ENCODE measurements at places on chromosomes 7 and 10. TPM values are rescaled to one million over a fixed set of nuclear protein-coding genes. Genes with fewer than 3 reads are reported as not detected.

DNA sequence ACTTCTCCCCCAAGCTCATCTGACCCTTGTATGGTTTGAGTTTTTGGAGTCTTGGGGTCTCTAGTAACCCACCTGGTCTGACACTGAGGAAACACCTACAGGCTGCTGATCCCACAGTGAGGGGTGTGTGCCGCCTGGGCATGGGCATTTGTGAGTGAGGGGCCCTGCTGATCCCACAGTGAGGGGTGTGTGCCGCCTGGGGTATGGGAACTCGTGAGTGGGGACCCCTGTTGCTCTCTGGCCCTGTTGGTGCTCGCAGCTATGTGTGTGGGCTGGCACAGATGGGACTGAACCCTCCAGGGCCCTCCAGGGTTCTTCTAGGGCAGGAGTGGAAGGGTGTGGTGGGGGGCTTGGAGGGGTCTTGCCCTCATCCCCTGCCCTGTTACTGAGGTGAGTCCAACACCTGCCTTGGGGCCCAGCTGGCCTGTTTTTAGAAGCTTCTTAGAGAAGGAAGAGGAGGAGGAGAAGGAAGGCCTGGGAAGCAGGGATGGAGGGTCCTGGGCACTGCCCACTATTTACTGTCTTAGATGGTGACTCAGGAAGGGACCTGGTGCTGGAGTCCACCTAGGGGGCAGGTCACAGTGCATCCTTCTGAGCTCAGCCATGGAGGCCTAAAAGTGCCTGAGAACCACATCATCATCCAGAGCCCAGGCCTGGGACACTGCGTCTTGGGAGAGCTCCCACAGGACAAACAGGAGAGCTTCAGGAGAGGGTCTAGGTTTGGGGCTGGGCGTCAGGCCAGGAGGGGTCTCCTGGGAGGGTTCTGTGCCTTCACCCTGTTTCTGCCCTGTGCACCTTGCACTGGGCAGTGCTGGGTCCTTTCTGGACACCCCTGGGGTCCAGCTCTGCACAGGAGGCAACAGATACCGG lies 36.2 kb upstream of the ZNF716 start:
- no peak for DNase-seq

DNA sequence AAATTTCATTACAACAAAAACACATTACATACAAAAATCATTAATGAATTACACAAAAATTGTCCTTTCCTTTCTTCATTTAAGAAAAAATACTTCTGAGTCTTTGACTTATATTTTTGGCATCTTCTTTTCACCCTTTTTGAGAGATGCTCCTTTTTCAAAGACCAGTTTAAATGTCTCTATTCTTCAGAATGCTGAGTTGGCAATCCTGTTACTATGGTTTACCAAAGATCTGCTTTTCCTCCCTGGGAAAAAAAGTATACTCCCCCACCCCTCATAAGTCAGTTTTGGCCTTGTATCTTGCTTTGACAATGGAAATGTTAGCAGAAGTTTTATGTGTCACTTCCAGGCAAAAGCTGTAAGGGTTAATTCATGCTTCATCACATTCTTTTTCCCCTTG lies 198.4 kb upstream of the GRM3 start:
- no peak for DNase-seq

DNA sequence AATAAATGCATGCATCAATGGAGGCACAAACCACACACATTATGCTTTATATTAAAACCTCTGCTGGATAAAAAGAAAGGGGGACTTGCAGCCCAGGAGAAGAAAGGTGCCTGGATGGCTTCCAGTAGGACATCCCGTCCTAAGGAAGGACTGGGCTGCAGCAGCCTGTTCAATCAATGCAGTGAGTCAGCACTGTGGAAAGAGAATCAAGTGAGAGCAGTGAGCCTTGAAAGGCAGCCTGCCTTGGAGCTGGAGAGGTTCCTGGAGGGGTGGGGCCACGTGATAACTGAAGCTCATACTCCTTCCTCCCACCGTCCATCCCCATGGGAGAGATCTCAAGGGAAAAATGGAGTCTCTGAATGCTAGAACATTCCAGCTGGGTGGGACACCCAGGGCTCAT lies 501.2 kb downstream of the ADRA2A start:
- no peak for DNase-seq

- peak; percentile 14 for DNase-seq
Observed at GRCh38 chr10:93999401-93999851, 5.7 kb downstream of the PLCE1 start.

DNA sequence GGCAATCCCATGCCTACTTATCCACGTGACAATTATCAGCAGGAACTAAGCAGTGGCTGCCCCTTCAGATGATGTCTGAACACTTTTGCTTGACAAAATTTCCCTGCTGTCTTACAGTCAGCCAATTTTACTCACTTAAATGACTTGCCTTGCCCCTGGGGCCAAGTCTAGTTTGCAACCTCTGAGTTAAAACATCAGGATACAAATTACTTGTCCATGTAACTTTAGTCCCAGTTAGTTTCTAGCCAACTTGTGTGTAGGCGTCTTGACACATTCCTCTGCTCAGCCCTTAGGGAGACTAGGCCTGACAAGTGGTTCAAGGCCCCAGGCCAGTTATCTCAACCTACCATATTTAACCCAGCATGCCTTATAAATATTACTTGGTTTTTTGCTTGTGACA lies 11.6 kb upstream of the TYSND1 start:
- no peak for DNase-seq

GRCh38 chr10:120480065-120480600 lies 23.1 kb downstream of the PLPP4 start:
- DNase-seq: no peak

DNA sequence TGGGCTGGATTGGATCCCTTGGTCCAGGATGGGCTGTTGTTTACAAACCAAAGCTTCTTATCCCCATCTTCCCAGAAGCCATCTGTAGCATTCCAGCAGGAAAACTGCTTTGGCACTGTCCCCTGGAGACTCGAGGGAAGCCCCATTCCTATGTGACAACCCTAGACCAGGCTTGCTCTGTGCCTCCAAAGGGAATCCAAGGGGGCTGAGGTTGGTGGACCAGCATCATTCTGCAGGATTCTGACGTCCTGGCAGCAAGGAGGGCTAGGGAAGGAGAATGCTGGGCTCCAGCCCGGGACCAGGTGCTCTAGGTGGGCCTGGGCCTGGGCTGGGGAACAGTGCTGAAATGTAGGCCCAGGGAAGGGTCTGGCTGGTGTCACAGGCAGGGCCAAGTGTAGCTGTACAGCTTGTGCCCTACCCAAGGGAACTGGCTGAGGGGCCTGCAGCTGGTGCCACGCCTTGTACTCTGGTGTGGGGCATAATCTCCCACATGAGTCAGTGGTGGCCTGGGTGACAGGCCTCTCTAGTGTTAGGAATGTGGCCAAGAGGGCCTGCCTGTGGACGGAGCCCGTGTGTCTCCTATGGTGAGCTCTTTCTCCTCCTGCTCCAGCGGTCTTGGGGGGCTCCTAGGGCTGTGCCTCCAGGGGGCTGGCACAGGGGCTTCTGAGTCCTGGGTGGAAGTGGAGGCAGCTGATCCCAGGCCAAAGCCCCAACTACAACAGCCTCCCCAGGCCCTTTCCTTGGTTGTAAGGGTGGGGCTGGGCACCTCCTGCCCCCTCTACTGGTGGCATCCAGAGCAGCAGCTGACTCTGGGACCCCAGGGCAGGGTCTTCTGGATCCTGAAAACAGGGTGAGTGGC lies 25.2 kb downstream of the TRIM8 start:
- peak; percentile 48 for DNase-seq

- no peak for DNase-seq
Observed at GRCh38 chr7:23335136-23335535, 36.0 kb downstream of the MALSU1 start.

DNA sequence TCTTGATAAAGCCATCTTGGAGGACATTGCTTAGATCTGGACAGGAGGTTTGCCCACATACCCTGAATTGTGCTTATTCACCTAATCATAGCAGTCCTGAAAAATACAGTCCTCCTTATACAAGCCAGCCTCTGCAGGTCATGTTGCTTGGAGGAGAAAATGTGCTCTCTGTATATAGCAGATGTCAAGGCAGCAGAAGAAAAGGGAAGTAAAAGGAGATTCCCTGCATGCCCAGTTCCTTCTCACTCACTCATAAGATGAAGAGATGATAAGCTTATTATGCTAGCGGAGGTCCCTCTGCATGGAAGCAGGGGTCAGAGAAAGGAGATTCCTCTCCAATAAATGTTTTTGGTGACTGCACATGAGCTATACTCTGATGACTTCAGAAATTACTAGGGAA lies 458.8 kb upstream of the ZMIZ1 start:
- no peak for DNase-seq

GRCh38 chr10:62492012-62492869 lies 118.1 kb downstream of the ZNF365 start:
- peak; percentile 41 for DNase-seq

- peak; percentile 83 for DNase-seq
Observed at GRCh38 chr7:90708841-90709317, 112.8 kb downstream of the CDK14 start.

DNA sequence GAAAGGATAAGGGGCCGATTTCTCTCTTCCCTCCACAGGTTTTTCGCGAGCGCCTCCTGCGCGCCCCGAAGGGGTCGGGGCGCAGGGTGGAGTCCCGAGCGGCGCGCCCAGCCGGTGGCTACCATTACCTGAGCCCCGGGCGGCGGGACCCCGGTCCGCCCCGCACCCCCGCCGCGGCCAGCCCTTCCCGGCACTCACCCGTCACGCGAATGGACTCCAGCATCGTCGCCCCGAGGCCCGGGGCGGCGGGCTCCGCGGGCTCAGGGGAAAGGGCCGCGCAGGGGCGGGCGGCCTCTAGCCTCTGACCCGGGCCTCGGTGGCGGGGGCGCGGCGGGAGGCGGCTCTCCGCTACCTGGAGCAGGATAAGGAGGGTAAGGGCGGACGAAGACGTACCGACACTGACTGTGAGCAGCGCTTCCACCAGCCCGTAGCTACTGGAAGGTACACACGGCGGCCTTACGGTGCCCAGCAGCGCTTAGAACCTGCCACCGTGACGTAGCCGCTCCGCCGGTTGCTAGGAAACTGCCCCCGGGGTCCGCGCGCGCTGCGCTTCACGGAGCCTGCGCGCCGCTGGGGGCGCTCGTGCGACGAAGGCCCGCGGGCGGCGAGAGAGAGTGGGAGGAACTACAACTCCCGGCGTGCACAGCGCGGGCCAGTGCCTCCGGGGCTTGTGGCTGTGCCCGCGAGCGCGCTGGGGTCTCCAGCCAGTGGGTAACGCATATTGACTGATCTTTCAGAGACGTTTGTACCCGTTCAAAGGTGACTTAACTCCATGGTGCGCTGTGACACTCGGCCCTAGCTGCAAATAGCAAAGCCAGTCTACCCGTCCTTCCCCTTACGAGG lies 22.7 kb upstream of the ANLN start:
- peak; percentile 96 for DNase-seq

DNA sequence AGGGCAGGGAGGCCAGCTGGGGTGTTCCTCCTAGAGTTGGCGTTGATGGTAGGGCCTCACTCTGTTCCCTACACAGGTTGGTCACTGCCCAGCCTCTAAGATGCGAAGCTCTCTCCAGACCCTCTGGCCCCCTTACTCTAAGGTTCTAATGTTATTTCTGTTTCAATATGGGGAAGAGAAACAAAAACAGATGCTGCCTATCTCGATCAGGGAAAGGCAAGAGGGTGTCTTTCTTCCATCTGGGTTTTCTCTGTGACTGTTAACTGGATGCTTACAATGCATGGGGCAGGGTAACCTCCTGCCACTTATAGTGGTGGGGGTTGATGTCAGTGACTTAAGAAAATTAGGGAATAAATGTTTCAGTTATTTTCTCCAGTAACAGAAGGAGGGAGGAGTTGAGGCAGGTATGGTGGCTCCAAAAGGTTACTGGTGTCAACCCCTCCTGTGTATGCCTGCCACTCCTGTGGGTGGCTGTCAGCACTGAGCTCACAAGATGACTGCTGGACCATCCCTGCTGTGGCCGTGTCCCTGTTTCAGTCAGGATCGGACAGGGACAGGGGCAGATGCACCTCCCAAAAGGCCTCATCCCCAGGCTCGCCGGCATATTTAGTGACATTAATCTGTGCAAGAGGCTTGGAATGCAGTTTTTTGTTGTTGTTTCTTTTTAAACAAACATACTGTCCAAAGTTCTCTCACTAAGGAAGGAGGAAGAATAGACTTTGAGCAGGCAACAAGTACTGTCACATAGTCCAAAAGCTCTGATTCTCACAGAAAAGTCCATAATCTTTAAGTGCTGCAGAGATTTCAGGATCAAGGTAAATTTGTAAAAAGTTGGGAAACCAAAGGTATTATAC lies 39.6 kb upstream of the SYPL1 start:
- DNase-seq: no peak

GRCh38 chr10:36802490-36803153 lies 322.8 kb upstream of the ANKRD30A start:
- no peak for DNase-seq

IFIT1 gene
- total RNA-seq: 13.2 TPM

TAC1 gene
- total RNA-seq: 0.68 TPM

ASB10 gene
- not detected for total RNA-seq

CCL24 gene
- total RNA-seq: not detected

KLF6 gene
- total RNA-seq: 11.9 TPM

Measured in neural progenitor cell (in vitro differentiated cells).